ENCODE measurements at places on chromosomes 7 and 10.

DNA sequence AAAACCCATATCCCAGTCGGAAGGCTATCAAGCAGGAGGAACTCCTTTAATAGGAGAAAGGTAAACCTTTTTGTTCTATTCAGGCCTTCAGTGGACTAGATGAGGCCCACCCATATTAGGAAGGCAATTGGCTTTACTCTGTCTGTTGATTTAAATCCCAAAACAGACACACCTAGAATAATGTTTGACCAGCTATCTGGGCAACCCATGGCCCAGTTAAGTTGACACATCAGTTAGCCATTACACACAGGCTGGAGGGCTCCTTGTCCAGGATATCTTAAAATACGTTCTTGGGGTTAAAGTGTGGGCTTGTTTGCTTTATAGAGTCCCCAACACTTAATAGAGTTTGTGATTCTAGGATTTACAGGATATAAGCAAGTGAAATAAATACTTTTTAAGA, 339.0 kb upstream of the PRKCQ start:
- DNase-seq, result no peak

GRCh38 chr7:28292834-28293526, 112.4 kb upstream of the JAZF1 start:
- DNase-seq, result no peak

DNA sequence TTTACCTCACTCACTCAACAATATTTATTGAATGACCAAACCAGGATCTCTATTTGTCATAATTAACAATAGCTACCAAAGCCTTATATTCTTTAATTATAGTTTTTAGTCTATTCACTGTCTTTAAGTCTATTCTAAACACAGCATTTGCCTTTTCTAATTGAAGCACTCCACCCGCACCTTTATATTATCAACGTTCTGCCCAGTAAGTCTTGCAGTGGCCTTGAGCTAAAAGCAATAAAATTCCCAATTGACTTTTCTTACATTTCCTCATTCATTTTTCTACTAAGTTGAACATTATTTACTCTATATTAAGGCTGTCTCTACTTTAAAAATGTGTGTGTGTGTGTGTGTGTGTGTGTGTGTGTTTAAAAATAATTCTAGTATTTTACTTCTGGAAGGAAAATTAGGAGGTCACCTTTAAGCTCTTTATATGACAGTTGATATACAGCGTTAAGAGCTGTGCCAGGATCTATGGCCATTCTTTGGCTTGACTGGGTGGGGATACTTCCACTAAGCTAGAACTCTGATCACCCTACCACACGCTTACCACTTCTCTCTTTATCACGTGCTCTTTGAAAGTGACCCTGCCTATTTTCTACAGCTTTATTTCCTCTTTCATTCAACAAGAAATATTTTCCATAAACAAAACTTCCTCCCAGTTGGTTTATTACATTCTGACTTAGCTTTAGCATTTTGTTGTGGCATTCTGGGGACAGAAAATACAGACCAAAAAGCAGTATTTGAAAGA, 8.8 kb downstream of the PAPSS2 start:
- no peak for DNase-seq

DNA sequence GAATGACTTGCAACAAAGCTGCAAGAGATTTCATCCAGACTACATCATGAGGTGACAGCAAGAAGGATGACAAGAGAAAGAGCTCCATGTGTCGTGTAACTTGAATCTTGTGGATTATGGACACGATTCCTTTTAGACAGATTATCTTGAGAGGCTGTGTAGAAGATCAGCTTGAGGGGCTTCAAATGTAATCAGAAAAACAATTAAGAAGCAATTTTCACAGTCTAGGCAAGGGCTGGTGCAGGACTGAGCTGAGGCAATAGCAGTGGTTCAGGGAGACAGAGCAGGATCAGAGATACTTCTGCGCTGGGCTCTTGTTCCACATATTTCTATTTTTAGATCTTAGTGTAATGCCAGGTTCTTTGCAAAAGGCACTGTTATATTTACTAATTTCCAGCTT, 253.0 kb upstream of the COBL start:
- DNase-seq, result no peak

GRCh38 chr7:73809467-73809951, 21.3 kb upstream of the CLDN4 start:
- no peak for DNase-seq

- DNase-seq, result no peak
Measured at GRCh38 chr7:81235997-81236396, 317.1 kb upstream of the SEMA3C start.

GRCh38 chr10:101244321-101245050, 15.2 kb upstream of the LBX1 start:
- peak; percentile 26 for DNase-seq

DNA sequence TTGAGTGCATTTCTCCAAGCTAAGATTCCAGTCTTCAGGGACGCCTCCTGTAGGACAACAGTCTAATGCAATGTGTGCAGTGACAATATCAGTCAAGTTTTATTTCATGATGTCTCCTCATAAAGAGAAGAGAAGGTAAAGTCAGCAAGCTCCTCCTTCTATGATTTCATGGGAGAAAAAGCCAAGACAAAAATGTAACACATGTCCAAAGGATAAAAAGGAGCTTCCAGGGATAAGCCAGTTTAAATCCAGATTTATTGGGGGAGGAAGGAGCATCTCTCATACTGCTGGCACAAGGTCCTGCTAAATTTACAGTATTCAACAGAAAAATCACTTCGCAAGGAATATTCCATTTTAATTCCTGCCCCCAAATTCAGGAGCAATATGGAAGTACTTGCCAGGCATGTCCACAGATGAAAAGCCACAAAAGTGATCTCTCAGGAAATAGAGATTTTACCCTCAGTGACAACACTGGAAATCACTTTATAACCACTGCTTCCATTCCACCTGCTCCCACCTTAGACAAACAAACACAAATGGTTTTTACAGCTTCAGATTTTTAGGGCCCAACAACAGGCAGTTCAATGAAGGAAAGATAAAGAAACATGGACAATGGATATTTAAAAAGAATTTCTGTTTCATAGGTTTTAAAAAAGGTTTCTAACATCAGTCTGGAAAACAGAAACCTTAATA, 677.5 kb upstream of the C7orf33 start:
- no peak for DNase-seq

DNA sequence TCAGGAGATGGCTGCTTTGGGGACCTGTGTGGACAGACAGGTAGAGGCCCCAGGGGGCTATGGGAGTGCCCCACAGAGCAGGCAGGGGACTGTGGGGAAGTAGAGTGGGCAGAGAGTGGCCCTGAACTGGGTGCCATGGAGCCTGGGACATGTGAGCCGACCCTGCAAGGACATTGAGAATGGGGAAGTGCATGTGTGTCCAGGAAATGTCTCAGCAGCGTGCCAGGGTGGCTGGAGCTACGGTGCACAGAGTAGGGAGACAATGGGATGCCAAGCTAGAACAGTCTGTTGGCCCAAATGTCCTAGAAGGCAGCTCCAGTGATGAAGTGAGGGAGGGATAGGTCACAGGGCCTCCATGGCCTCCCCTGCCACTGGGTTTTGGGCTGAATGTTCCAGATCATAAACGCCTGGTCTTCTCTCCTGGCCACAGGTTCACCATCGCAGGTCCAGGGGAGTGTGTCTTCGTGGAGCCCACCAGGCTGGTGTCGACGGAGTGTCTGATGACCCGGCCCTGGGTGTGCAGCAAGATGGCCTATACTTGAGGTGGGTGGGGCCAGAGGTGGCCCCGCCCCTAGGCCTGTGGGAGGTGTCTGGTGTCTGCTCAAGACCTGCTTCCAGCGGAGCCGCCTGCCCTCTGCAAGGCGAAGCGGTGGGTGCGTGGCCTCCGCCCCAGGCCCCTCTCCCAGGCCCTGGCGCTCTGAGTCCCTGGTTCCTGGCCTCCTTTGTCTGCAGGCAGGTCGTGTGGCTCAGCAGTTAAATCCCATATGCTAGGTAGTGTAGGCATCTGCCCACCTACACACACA, 20.5 kb downstream of the CLEC2L start:
- no peak for DNase-seq

DNA sequence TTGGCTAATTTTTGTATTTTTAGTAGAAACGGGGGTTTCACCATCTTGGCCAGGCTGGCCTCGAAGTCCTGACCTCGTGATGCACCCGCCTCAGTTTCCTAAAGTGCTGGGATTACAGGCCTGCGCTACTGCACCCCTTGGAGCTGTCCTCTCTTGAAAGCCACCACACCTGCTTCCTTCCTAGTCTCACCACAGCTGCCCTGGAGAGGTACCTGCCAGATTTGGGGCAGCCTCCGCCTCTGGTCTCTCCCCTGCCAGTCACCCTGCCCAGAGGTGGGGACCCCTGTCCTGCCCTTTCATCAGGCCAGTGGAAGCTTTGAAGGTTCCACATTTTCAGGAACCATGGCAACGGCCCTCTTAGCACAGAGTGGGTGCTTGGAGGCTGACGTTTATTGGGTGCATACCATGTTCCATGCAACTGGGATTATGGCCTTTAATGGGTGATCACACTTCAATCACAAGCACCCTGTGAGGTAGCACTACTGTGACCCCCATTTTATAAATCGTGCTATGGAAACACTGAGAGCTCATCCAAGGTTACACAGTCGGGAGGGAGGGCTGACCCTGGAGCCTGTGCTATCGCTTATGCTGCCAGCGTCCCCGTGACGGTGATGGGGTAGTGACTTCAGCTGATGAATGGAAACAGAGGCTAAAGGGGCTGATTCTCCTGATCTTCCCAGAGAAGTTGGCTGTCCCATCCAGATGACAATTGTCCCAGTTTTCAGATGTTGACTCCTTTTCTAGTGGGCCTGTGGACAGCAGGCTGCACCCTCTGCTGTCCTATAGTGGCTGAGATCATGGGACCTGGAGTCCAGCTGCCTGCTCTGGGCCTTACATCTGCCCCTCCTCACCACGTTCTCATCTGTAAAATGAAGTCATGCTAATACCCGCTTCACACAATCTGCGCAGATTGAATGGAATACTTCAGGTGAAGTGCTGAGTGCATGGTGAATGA, 11.5 kb upstream of the FGFR2 start:
- DNase-seq, result no peak

DNA sequence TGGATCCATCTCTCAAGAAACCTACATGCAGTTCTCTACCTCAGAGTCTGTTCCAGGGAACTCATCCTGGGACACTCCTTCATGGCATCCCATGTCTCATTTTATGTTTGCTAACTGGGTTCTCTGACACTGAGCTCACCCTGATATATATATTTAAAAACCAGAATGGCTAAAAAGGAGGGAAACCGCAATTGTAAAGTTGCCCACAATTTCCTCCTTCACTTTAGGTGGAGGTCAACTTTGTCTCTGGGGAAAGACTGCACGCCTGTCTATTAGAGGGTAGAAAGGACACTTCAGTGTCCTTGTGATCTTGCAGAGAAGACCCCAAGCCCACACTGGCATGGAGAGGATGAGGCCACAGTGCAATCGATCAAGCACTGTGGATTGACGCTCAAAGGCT, 131.7 kb downstream of the TEX36 start:
- no peak for DNase-seq

- no peak for DNase-seq
Measured at GRCh38 chr7:4682621-4683042, 537 bp downstream of the FOXK1 start.

GRCh38 chr10:19778996-19779395, 37.2 kb upstream of the PLXDC2 start:
- no peak for DNase-seq

GRCh38 chr10:16646181-16647059, 124.7 kb upstream of the C1QL3 start:
- DNase-seq, result no peak

DNA sequence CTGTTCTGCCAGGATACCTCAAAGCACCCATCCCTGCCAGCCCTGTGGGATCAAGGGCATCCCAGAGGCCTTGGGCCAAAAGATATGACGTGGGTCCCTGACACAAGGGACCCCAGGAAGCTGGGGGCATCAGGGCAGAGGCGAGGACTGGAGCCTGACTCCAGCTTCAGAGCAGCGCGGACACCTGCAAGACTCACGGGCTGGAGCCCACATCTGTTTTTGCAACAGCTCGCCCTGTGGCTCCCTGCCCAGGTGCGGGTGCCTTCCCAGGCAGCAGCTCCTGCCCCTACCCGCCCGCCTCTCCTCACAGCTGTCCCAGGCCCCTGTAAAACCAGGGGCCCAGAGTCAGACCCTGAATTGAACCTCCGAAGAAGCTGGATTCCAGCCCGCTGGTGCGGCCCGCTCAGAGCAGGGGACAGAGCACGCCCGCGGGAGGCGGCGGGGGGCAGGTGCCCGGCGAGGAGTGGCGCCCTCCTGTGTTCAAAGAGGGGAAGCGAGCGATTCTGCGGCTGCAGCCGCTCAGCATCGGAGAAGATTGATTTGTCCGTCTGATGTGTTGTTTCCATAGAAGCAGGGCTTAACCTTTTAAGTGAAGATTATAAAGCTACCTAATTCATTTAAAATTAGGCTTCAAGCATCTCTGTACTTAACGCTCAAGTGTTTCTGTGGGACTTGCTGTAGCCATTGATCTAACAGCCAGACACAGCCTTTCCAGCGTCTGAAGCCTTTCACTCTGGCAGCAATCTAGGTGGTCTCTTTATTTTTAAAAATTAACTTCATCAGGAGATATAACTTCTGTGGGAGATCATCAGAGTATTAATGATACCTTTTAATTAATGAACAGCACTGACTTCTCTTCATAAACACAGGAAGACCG, 88.4 kb downstream of the BEND7 start:
- DNase-seq, result no peak

DNA sequence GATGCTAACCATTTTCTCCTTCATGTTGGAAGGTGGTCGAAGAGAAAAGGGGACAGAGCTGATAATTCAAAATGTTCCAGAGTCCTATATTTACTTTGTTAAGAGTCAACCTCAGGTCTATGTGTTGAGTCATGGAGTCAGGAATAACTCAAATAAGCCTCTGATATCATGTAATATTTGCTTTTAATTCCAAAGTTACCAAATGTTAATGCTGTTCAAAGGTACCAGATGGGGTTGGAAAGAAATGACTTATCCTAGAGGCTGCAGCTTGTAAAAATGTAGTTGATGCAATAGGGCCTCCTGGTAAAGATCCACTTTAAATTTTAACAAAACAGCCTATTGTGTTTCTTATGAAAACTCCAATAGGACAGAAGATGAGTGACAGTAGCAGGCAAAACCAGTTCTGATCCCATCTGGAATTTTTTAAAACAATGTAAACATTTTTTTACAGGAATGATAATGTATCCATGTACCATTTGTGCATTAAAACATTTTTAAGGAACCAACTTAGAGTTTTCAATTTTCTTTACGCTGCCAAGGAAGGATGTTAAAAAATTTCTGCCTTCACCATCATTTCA, 218.2 kb downstream of the ANK3 start:
- DNase-seq, result no peak

DNA sequence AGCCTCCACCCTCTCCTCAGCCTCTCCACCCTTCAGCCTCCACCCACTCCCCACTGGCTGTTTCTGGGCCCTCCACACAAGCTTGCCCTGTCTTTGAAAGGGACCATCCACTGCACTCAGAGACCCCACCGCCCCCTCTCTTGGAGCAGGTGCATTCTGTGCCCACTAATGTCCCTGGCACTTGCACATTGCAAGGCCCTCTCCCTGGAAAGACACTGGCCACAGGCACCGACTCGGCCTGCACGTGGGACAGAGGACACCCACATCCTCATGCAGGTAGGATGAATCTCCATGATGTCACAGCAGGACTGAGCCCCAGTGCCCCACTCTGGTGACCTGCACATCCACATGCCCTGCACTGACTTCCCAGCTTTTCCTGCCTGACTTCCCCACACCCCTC, 36.8 kb upstream of the EBF3 start:
- DNase-seq, result no peak

GRCh38 chr10:90373911-90374310, 483.9 kb downstream of the HTR7 start:
- DNase-seq, result no peak
